Caki2 (cell line): ENCODE measurements at places on chromosomes 2 and 18.

- no peak for DNase-seq
These were observed 6.1 kb upstream of the ST6GAL2 start for GRCh38 chr2:106892048-106892447.

DNA sequence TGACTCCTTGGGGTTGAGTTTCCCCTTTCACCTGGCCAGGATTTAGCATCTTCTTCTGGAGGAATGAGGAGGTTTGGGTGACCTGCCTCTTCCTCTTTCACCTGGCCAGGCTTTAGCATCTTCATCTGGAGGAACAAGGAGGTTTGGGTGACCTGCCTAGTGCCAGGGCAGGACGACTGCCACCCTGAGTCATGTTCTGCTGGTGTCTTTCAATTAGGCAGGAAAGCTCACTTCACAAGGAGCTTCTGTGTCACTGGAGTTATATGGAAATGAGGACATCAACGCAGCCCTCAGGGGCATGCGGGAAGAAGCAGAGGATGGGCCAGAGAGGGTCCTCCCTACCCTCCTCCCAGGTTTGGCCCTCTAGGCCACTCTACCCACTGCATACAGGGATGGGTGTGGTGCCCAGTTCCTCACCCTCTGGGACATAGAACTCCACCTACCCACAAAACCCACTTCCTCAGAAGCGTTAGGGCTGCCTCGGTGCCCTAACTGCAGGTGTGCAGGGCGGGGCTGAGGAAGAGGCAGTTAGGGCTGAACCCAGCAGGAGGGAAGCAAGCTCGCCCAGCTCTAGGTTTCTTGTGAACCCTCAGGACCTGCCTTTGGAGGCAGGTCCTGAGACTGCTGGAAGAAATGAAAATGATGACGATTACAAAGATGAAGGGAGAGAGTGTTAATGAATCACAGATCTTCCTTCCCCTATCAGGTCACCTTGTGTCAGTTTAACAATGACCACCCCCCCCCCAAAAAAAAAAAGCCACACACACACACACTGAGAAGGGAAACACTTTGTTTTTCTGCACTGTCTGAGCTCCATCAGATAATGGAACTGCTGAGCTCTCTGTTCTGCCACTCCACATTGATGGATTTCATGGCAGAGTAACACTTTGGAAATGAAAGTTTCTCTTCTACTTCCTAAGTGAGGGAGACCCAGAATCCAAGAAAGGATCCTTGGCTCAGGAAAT, 71.0 kb downstream of the ARL4C start:
- DNase-seq = no peak

DNA sequence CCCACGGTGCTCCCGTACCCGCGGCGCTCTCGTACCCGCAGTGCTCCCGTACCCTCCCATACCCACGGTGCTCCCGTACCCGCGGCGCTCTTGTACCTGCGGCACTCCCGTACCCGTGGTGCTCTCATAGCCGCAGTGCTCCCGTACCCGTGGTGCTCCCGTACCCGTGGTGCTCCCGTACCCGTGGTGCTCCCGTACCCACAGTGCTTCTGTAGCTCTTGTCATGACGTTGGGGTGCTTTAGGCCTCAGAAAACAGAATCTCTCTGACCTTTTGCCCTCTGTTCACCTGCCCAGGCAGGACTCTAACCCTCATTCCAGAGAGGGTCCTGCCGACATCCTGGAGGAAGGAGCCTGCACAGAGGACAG, 35.3 kb downstream of the SLC66A2 start:
- no peak for DNase-seq

DNA sequence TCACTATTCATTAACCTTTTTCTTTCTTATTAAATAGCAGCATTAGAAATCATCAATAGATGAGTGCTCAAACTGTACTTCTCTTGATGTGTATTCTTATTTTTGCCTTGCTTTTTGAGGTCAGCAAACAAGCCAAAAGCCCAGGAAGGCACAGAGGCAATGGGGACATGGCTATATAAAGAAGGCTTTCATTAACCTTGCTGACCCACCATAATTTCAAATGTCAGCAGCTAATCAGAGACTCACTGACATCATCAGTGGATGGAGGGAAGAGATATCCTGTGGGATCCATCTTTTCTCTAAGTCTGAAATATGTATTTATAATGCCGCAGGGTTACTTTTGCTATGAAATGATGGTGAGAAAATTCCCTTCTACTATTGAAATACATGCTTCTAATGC, 1162.8 kb upstream of the ACVR2A start:
- no peak for DNase-seq

DNA sequence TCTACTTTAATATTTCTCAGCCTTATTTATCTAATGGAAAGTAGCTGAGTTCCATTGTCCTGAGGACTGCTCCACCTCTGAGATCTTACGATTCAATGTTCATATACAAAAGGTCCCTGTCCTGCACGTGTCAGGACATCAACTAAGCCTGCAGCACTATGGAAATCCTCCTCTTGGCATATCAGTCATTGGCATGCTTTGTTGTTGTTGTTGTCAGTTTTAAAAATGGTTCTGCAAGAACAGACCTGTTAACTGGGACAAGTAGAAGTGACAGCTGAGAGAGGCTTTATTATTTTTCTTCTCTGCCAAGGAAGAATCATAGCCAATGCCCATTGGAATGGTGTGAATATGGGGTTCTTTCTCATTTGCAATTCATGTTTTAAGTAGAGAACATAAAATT, 450.1 kb upstream of the PKDCC start:
- DNase-seq = no peak

- DNase-seq = no peak
These were observed 41.4 kb downstream of the TMEM182 start for GRCh38 chr2:102803041-102803896.

GRCh38 chr2:211127501-211127900, 571.1 kb downstream of the CPS1 start:
- DNase-seq = no peak

- no peak for DNase-seq
These were observed 32.5 kb downstream of the CDC42EP3 start for GRCh38 chr2:37638973-37639372.

DNA sequence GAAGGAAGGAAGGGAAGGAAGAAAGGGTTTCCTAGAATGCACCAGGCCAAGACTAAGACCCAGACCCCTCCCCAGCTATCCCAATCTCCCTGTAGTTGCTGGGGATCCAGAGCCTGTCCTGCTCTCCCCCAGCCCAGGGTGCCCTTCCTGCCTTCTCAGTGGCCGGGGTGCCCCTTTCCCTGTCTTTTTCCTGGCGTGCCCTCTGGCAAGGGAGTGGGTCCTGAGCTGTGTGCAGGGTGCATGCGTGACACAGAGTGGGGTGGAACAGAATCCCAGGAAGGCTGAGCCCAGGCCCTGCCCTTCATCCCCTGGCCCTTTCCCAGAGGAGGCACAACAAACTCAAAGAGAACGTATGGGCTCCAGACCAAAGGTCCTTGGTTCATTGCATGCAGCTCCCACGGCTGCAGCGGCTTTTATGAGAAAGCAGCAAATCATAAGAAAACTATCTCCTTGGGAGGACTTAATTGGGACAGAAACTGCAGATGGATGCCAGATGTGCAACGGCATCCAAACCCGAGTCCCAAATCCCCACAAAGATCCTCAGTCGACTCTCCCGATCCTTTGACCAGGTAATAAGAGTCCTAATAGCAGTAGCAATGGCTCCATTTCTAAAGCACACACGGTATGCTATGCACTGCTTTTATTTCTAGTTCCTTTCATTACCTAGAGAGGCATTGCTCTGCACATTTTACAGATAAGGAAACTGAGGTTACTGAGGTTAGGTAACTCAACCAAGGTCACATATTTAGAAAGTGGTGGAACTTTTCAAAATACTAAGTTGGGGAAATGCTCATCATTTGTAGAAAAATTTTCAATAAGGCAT, 12.7 kb upstream of the ARID5A start:
- DNase-seq = no peak

GRCh38 chr2:218218268-218219185, 1.5 kb downstream of the ARPC2 start:
- no peak for DNase-seq

- DNase-seq = peak; percentile 63
These were observed 1.4 kb upstream of the MALT1 start for GRCh38 chr18:58669731-58670378.

GRCh38 chr18:36365836-36366775, 68.6 kb downstream of the FHOD3 start:
- no peak for DNase-seq

- DNase-seq = no peak
These were observed 98.2 kb upstream of the TTC39C start for GRCh38 chr18:23916338-23916737.

- no peak for DNase-seq
These were observed 6.9 kb upstream of the RND3 start for GRCh38 chr2:150494234-150494945.

DNA sequence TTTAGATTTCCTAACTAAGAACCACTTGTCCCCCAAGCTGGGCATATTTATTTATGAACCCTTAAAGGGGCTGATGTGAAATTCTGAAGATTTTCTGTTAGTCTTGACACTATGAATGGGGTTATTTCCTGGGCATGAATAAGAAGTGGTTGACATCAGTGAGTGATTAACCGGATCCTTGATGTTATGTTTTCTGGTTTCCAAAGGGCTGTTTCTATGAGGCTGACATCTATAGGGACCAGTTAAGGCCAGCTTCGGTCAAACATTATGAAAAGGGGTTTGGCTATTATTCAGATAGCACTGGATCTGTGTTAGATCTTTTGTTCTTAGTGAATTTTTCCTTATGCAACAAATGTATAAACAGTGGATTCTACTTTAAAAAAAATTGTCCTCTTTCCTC, 443.7 kb upstream of the SPRED2 start:
- DNase-seq = no peak

- DNase-seq = no peak
These were observed 93.1 kb upstream of the GALNT5 start for GRCh38 chr2:157164370-157164769.

DNA sequence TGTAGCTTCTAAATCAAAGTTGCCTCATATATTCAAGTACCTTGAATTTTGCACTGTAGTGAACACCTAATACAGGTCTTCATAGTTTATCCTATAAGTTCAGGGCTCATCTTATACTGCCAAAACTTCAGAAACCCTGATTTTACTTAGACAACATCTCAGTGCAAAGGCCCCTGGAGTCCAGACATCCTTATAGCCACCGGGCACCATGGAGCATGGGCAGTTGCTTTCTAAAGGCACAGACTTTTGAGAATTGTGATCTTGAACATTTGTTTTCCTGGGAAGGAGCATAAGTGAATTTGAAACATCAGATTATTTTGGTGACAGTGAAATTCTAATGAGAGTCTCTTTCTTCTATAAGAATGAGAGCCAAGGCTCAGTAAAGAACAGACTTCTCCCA, 292.3 kb downstream of the CYRIA start:
- DNase-seq = no peak

DNA sequence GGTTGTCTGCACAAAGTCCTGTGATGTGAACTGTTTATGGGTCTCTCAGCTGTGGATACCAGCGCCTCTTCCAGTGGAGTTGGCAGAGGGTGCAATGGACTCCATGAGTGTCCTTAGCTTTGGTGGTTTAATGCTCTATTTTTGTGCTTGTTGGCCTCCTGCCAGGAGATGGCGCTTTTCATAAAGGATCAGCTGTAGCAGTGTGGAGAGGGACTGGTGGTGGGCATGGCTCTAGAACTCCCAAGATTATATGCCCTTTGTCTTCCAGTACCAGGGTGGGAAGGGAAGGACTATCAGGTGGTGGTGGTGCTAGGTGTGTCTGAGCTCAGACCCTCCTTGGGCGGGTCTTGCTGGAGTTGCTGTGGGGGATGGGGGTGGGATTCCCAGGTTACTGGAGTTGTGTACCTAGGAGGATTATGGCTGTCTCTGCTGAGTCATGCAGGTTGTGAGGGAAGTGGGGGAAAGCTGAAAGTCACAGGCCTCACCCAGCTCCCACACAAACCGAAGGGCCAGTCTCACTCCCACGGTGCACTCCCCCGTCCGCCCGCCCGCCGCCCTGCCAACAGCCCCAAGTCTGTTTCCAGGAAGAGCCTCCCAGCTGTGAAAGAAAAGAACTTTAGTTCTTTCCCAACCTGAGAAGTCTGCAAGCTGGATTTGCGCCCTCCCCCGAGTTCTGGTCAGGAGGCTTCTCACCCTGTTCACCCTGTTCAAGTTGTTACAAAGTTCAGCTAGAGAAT, 108.1 kb downstream of the MARCO start:
- DNase-seq = no peak

DNA sequence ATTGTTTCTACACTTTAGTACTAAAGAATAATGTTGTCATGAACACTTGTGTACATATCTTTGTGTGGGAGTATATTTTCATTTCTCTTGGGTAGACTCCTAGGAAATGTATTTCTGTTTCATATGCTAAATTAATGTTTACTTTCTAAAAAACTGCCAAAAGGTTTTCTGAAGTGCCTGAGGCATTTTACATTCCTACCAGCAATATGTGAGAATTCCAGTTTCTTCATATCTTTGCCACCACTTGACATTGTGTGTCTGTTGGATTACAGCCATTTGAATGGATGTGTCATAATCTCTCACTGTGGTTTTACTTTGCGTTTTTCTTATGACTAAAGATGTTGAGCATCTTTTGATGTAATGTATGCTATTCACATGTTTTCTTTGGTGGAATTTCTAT, 428.2 kb upstream of the KCNH7 start:
- DNase-seq = peak; percentile 50

DNA sequence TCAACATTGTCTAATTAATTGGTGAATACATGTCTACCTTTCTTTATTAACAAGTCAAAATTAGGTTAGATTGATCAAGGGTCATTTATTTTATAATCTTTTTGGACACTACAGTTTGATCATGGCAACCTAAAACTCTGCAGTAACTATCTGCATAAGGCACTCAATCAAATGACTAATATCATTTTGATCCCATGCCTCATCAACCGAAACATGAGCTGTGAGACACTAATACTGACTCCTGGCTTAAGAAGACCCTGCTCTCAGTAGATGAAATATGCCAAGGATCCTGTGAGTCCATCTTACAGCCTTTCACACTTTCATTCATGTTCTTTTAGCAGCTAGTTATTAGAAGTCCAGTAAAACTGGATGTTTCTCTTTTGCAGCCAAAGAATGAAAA, 169.4 kb upstream of the CAVIN2 start:
- no peak for DNase-seq

DNA sequence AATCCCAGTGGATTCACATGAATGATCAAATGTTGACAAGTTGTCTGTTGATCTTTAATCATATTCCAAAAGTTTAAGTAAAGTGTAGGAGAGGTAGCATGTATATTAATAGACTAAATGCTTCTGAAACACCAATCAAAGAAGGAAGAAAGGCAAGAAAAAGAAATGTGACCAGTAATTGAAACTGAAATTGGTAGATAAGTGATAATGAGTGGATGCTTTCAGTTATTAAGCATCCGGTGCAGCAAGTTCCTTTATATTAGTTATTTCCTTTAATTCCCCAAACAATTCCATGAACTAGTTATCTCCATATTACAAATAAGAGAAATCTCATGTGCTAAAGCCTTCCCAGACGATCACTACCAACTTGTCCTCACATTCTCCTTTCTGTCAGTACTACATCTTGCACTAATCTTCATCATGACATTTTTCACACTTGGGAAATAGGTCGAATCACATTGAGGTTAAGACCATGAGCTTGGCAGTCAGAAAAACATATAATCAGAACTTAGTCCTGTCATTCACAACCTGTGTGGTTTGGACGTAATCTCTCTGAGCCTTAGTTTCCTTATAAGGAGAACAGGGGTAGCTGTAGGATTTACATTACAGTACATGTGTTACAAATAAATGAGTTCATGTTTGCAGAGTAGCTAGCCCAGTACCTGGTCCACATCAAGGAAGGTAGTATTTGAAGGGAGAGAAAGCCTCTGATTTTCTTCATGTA, 182.1 kb downstream of the NOL4 start:
- no peak for DNase-seq

- no peak for DNase-seq
These were observed 590 bp upstream of the CCDC138 start for GRCh38 chr2:108786008-108786353.

- no peak for DNase-seq
These were observed 73.1 kb upstream of the DNMT3A start for GRCh38 chr2:25414781-25415180.

- no peak for DNase-seq
These were observed 137.0 kb downstream of the FAM210A start for GRCh38 chr18:13589316-13589715.
